Stimulated activated CD4-positive, alpha-beta T cell treated with anti-CD3 and anti-CD28 coated beads, Interleukin-15, amount 100 ng/mL, for 24 hours (primary cell): ENCODE measurements at places on chromosomes 4 and X.

DNA sequence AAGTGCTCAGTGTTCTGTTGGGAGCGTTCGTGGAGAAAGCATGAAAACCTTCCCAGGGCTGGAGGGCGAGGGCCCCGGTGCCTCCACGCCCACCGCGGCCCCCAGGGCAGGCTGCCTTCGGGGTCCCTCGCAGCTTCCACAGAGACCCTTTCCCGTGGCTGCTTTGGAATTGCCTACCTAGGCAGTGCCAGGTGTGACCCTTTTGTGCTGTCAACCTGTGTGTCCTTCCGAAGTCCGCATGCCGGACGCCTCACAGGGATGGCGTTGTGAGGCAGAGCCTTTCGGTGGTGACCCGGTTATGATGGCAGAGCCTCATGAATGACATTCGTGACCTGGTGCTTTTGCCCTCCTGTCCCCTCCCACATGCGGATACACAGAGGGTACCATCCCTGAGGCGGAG, 17.4 kb downstream of the TMEM175 start:
- no peak for DNase-seq

- no peak for DNase-seq
Observed at GRCh38 chrX:109742722-109743121, 9.7 kb upstream of the ACSL4 start.

DNA sequence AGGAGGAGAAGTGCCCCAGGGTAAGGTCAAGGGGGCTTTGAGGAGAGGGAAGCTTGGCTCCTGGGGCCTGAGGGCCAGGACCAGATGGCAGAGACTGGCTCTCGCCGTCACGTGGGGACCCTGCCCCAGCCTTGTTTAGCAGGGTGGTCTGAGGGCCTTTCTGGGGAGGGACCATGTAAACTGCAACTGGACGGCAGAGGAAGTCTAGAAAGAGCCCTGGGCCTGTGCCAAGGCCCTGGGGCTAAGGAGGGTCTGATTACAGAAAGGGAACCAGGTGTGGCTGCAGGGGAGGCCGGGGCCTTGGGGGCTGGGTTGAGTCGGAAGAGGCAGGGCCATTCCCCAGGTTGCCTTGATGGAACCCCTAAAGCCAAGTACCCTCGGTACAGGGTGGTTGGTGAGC, 1.8 kb upstream of the HGFAC start:
- no peak for DNase-seq

DNA sequence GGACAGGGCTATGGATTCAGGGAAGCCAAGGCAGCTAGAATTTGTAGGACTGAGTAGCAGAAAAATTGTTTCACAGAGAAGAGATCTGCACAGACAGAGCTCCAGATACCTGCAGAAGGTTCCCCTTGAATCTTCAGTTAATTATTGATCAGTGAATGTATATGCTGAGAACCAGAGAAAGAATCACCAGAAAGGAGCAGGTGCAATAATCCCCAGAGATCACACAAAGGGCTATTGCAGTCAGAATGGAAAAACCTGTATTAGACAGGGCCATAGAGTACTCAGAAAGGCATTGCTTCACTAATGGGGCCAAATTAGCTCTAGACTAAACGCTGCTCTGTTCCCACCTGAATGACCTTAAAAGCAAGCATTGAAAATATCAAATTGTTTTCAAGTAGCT, 35.5 kb upstream of the SMAD1 start:
- DNase-seq, result no peak

- DNase-seq, result no peak
Observed at GRCh38 chrX:72002875-72003274, 92.2 kb downstream of the NHSL2 start.

DNA sequence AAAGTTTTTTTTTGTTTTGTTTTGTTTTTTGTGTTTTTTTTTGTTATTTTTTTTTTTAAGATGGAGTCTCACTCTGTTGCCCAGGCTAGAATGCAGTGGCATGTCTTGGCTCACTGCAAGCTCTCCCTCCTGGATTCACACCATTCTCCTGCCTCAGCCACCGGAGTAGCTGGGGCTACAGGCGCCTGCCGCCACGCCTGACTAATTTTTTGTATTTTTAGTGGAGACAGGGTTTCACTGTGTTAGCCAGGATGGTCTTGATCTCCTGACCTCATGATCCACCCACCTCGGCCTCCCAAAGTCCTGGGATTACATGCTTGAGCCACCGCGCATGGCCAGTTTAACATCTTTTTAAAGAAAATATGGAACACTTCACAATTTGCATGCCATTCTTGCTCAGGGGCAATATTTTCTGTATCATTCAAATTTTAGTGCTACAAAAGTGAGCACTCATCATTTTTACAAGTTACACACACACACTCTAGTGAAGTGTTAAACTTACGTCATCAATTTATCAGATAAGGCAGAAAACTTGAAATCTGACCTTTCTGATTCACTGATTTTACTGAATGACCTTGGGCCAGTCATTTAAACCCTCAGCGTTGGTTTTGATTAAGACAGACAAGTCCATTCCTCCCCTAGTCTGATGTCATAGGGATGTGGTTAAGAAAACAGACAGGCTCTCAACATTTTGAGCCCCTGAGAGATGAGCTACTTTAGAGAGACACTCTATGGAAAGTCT, 61.2 kb downstream of the TRIM2 start:
- no peak for DNase-seq

- DNase-seq, result no peak
Observed at GRCh38 chr4:88804234-88804633, 106.6 kb upstream of the NAP1L5 start.

DNA sequence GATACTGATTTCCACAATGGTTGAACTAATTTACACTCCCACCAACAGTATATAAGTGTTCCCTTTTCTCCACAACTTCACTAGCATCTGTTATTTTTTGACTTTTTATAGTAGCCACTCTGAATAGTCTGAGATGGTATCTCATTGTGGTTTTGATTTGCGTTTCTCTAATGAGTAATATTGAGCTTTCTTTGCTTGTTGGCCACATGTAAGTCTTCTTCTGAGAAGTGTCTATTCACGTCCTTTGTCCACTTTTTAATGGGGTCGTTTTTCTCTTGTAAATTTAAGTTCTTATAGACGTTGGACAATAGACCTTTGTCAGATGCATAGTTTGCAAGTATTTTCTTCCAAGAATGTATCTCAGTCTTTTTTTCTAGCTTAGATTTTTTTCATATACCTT, 10.0 kb downstream of the FBXW7 start:
- DNase-seq, result no peak

DNA sequence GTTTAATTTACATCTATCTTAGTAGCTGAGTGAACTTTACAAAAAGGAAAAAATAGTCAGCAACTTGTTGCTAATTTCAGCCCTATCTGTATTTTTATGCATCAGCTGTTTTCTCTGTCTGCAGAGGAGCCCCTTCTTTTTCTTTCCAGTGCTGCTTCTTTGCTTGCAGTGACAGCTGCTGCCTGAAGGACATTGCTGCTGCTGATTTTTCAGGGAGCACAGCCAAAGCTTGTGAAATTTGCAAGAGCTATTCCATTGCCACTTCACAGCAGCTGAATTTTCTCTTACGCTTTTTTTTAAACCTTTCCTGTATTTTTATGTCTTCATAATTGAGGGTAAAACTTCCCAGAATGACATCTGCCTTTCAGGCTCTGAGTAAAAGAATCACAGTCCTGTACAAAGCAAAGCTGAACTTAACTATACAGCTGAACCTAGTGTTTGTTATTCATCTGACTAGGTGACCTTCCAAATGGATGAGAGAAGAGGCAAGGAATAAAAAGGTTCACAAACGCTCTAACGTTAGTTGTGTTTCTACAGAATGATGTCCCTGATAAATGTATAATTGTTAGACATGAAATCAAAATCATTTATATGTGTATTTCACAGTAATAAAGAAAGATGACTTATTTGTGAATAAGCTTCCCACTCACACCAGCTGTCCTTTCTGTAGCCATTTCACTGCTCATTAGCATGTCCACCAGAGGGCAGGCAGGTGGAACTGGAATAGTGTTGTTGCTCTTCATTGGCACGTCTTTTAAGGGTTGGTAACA, 541.4 kb downstream of the ADGRL3 start:
- no peak for DNase-seq

DNA sequence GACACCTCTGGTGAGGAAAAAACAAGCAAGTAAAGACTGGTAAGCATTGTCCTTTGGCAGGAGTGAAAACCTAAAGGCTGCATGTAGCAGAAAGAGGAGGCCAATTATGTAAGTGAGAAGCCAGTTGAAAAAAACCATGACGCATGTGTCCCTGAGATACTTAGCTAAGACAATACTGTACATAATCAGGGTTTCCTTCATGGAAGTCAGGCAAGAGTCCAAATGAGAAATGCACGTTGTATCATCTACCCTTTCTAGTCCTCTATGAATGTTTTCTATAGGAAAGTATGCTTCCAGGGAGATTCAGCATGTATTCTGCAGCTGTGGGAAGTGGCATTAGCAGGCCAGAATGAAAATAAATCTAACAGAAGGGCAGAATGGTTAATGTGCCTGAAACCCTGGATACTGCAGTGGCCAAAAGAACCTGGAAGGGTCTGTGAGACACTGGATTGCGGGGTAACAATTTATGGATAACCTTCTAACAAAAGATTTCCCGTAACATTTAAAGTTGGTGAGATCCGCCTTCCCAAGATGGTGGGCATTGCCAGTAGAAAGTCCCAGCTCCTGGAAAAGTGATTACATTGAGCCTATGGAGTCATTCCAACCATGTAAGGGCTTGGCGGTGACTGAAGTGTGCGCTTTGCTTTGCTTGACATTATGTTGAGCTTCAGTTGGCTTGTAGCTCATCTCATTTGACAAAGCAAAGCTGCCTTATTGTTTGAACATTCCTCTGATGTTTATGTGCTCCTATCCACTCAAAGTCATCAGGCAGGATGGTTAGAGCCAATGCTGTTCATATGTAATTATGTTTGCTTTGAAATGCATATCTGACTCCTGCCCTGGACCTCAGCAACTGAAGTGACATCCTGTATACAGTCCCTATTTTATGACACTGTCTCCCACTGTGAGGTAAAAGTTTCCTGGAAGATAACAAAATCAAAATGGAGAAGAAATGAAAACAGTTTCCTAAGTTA, 200.4 kb downstream of the ARHGAP24 start:
- DNase-seq, result no peak

DNA sequence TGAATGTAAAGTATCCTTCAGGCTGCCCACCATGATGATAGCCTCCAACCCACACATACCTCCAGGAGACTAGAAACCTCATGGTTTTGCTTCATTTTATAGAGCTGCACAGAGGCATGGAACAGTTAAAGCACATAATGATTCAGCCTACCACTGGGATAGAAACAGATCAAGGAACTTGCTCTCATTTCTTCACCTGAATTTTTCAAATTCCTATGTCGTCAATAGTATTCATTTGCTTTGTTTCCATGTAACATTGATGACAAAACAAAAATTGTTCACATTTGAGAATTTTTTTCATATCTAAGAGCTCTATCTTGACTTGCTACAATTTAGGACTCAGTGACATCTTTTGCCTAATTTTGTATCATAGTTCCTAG, 51.5 kb upstream of the ATOH1 start:
- DNase-seq, result no peak

GRCh38 chrX:69424161-69424560, 80.0 kb upstream of the NALF2 start:
- DNase-seq, result peak; percentile 3

DNA sequence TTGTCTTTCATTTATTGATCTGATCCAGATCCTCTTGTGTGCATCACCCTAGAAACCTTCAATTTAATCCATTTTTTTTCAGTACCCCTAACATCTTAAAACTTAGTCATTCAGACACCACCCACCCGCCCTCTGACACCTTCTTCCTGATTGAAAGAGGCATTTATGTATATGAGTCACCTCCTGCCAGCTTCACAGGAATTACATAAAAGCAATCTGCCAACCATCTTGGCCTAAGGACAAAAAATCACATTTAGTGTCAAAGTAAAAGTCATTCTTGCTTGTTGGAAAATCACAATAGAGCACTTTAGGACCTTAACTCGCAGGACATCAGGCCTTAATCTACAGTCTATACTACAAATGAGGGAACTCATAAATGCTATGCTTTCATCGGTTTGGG, 52.1 kb downstream of the NDST3 start:
- peak; percentile 39 for DNase-seq

DNA sequence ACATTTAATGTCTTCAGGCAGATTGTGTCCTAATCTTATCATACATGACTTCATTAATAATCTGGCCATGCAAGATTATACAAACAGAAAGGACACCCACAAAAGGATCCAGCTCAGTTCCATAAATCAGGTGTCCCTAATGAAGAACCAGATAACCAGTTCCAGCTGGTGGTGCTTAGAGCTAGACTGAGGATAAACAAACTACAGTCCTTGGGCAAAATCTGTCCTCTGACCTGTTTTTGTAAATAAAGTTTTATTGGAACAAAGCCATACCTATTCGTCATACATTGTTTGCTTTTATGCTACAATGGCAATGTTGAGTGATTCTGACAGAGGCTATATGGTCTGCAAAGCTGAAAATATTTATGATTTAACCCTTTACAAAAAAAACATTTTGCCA, 199.5 kb downstream of the MID1IP1 start:
- no peak for DNase-seq

DNA sequence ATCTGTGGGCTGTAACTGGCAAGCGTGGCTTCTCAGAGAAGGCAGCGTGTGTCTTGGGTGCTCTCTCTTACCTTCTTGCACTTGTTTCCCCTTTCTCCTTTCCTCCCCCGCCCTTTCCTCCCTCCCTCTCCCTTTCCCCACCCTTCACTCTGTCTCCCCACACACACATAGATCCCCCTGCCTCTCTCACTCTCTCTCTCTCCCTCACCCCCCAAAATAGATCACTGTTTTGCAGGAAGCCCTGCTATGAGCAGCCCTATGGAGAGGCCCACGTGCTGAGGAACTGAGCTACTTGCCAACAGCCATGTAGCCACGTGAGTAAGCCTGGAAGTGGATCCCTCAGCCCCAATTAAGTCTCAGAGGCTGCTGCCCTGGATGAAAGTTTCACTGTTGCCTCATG, 4.3 kb upstream of the PNMA6E start:
- no peak for DNase-seq

- peak; percentile 1 for DNase-seq
Observed at GRCh38 chrX:97494756-97495372, 611.2 kb downstream of the RPA4 start.

DNA sequence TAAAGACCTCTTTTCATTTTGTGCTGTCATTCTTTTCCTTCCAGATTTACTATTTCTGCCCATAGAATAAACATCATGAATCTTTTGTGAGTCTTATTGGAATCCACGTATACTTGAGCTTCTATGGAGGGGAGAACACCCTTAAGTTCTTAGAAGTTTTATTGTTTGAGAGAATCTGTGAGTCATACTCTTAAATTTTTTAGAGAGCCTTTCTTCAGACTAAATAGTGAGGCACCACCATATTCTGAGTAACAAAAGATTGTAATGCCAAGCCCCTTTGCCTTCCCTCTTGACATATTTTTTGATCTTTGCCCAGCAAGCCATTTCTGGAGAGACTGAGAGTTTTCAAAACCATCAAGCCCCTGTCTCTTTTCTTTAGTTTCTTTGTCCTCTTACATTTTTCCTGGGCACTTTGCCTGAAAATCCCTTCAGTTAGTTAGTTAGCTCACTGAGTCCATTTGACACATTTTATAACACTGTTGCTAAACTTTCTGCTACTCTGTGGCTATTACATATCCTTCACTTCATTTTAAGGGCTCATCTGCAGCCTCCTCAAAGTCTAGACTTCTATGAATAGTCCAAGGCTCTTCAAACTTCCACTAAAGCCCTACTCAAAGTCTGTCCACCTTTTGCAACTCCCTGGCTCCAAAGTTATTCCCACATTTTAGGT, 65.3 kb upstream of the NDUFC1 start:
- no peak for DNase-seq

GRCh38 chrX:46407036-46407752, 138.0 kb downstream of the ZNF674 start:
- DNase-seq, result no peak

GRCh38 chr4:61385256-61385655, 185.1 kb downstream of the ADGRL3 start:
- no peak for DNase-seq

- peak; percentile 42 for DNase-seq
Observed at GRCh38 chr4:55184600-55185523, 59.5 kb upstream of the KDR start.
